ENCODE measurements at places on chromosomes 16 and 17. TPM values are rescaled to one million over a fixed set of nuclear protein-coding genes. Genes with fewer than 3 reads are reported as not detected.

DNA sequence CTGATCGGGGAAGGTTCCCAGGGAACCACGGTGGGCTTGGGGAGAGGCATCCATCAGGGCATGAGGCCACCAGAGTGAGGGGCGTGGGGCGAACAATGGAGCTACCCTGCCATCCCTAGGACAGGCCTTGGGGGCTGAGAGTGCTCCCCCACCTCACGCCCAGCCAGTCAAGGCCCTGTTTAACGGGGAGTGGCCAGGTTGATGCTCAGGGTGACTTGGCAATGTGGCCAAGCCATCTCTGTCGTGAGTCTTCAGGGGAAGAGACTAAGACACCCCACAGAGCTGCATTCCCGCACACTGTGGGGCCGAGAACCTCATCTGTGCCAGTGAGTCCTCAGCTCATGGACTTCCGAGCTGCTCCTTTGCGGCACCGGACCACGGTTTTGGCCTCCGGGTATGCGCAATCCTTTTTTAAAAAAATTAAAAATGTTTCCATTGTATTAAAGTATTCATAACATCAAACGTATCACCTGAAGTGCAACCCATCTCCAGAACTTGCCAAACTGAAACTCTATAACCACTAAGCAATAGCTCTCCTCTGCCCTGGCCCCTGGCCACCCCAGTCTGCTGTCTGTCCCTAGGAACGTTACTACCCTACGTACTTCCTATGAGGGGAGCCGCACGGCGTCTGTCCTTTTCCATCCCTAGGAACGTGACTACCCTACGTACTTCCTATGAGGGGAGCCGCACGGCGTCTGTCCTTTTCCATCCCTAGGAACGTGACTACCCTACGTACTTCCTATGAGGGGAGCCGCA lies 71.8 kb upstream of the DOC2B start:
- no peak for DNase-seq

The TEKT5 gene
- not detected for total RNA-seq

The SERPINF2 gene
- 0.33 TPM for total RNA-seq

DNA sequence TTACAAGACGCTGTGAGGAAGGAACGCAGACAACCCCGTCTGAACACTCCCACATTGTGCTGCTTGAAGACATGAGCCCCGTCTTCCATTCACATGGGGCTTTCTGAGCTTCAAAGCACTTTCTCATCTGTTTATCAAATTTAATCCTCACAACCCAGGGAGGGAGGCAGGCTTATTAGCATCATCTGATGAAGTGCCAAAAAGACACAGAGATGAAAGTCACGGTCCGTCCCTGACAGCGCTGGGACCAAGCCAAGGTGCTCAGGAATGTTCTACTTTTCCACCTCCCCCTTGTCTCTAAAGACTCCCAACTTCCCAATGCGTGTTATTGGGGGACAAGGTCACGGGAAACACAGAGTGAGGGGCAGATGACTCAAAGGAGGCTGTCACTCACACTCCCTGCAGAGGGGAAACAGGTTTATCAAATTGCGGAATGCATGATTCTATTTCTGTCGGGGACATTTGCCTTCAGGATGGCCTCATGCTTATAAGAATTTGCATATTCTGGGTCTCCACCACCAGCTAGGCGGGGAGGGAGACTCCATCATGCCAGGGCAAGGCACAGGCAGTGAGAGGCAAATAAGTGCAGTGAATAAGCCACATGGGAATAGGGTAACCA lies 10.7 kb downstream of the XYLT1 start:
- DNase-seq: no peak

The LRRC46 gene
- 0.49 TPM for total RNA-seq

The NAA38 gene
- total RNA-seq: 65.0 TPM

Measured in CD8-positive, alpha-beta memory T cell (primary cell).